Muscle of leg (tissue), 16 donors: ENCODE measurements at places on chromosomes 1 and 21. TPM values are rescaled to one million over a fixed set of nuclear protein-coding genes. Genes with fewer than 3 reads are reported as not detected.

GRCh38 chr1:208885650-208886049, 641.5 kb upstream of the PLXNA2 start:
- H3K27me3 ChIP-seq, result no peaks in the 10 kb centered on the region
- no peak for DNase-seq
- H3K4me1 ChIP-seq, result no peaks in the 10 kb centered on the region
- H3K27ac ChIP-seq, result no peak overlapping the region
- H3K36me3 ChIP-seq, result no peaks in the 10 kb centered on the region

DNA sequence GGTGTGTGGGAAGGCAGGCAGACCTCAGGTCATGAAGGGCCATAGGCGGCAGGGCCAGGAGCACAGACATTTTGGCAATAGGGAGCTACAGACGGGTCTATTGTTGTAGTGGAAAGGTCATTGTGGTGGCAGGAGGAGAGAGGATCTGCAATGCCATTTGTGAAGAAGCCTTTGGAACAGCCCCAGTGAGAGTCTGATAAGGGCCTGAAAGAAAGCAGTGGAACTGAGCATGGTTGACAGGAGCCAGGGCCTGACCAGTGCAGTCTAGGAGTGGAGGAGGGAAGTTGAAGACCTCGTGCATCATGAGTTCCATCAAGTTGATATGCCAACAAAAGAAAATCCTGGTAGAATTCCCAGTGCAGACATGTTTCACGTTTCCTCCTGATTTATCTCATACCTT, 65.5 kb downstream of the UCK2 start:
- DNase-seq, result no peak
- no peaks in the 10 kb centered on the region for H3K27me3 ChIP-seq
- H3K4me3 ChIP-seq, result no peak overlapping the region
- peaks cover 16% of the 10 kb centered on the region for H3K4me1 ChIP-seq

- no peak overlapping the region for H3K4me3 ChIP-seq
- H3K27ac ChIP-seq, result no peak overlapping the region
- DNase-seq, result no peak
- H3K4me1 ChIP-seq, result peaks cover 7% of the 10 kb centered on the region
Measured at GRCh38 chr1:14699620-14700019, 101.1 kb downstream of the KAZN start.

SPRR3 gene
- not detected for total RNA-seq

TNFRSF9 gene
- 0.13 TPM for total RNA-seq

GRCh38 chr21:42525676-42526378, 12.2 kb downstream of the SLC37A1 start:
- H3K36me3 ChIP-seq, result peaks cover 8% of the 10 kb centered on the region
- no peak overlapping the region for H3K4me3 ChIP-seq
- H3K4me1 ChIP-seq, result peaks cover 31% of the 10 kb centered on the region
- H3K27me3 ChIP-seq, result peaks cover 2% of the 10 kb centered on the region
- H3K27ac ChIP-seq, result no peak overlapping the region

GRCh38 chr1:43549921-43550597, 19.4 kb downstream of the PTPRF start:
- H3K36me3 ChIP-seq, result peaks cover 6% of the 10 kb centered on the region
- H3K27ac ChIP-seq, result no peak overlapping the region
- DNase-seq, result no peak

DNA sequence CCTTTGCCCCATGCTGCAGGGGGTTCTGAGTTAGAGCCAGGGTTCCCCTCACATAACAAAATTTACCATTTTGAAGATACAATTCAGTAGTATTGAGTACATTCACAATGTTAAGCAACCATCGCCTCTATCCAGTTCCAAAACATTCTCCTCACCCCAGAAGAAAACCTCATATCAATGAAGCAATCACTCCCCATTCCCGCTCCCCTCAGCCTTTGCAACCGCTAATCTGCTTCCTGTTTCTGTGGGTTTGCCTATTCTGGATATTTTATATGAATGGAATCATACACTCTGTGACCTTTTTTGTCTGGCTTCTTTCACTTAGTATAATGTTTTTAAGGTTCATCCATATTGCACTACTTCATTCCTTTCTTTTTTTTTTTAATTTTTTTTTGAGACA, 32.9 kb downstream of the SERINC2 start:
- H3K36me3 ChIP-seq, result no peaks in the 10 kb centered on the region
- H3K27me3 ChIP-seq, result peaks cover 2% of the 10 kb centered on the region
- no peak for DNase-seq
- no peak overlapping the region for H3K27ac ChIP-seq

GRCh38 chr1:43522776-43523480, 7.8 kb upstream of the PTPRF start:
- no peaks in the 10 kb centered on the region for H3K36me3 ChIP-seq
- no peaks in the 10 kb centered on the region for H3K4me1 ChIP-seq
- DNase-seq, result no peak
- H3K27ac ChIP-seq, result no peak overlapping the region

DNA sequence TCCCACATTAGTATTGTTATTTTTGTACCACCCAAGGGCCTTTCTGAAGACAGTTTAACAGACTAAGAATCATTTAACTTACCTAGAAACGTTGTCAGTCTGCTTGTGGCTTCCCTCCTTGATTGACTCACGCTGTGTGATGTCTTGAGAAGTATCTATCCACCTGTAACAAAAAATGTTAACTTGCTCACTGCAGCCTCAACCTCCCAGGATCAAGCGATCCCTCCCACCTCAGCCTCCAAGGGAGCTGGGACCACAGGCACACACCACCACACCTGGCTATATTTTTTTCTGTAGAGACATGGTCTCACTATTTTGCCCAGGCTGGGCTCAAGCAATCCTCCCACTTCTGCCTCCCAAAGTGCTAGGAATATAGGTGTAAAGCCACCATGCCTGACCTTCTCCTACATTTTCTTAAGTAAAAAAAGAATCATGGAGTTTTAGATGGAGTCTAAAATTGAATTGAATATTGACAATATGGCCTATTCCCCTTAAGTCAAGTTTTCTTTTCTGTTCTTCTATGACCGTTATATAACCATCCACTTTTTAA, 15.6 kb downstream of the SFPQ start:
- H3K4me3 ChIP-seq, result no peak overlapping the region
- DNase-seq, result no peak
- no peak overlapping the region for H3K27ac ChIP-seq
- no peaks in the 10 kb centered on the region for H3K4me1 ChIP-seq
- H3K36me3 ChIP-seq, result peaks cover 54% of the 10 kb centered on the region

DNA sequence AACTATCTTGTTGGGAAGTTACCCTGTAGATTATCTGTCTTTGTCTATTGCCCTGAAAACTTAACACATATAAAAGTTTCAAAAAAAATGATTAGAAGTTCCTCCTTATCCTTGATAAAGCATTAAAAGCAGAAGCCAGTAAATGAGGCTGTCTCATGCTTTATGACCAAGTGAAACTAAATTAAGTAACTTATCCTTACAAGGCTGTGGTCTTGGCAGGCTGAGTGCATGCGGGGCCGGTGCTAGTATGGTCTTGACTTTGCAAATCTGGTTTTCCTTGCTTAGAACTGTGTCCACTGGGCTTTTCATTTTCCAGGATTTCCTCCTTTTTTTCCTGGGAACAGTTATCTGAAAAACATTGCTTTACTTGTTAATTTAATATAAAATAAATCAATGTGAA, 43.1 kb downstream of the PCNX2 start:
- H3K27me3 ChIP-seq, result no peaks in the 10 kb centered on the region
- H3K27ac ChIP-seq, result no peak overlapping the region
- DNase-seq, result peak; percentile 85
